ENCODE measurements at places on chromosomes 6 and 20.

- no peak for DNase-seq
Measured at GRCh38 chr6:159194421-159194820, 25.2 kb downstream of the FNDC1 start.

DNA sequence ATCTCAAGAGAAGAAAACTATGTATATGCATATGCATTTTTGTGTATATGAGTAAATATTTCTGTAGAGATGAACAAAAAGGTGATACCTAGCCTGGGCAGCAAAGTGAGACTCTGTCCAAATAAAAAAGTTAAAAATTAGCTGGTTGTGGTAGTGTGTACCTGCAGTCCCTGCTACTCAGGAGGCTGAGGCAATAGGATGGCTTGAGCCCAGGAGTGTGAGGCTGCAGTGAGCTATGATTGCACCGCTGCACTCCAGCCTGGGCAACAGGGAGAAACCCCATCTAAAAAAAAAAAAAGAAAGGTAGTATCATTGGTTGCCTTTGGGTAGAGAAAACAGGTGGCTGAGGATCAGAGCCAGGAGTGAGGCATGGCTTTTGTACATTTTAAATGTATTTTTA, 50.9 kb downstream of the KLHL31 start:
- DNase-seq, result no peak

- DNase-seq, result no peak
Measured at GRCh38 chr6:34284563-34285447, 36.0 kb upstream of the SMIM29 start.

GRCh38 chr6:143038833-143039232, 21.9 kb upstream of the AIG1 start:
- no peak for DNase-seq

DNA sequence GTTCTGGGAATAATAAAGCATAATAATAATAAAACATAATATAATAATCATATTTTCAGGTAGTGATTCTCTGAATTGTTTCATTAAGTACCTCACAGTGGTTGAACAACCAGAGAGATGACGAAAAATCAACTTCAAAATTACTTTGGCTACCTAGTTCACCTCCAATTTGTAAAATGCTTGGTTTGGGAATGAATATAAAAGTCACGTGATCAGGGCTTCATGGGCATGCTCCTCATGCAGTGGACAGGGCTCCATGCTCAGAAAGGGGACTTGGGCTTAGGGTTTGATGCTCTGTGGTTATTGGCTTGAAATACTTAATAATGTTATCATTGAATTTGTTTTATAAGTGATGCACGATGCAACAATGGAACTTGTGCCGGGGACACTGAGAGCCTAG, 58.2 kb downstream of the HAO1 start:
- no peak for DNase-seq

DNA sequence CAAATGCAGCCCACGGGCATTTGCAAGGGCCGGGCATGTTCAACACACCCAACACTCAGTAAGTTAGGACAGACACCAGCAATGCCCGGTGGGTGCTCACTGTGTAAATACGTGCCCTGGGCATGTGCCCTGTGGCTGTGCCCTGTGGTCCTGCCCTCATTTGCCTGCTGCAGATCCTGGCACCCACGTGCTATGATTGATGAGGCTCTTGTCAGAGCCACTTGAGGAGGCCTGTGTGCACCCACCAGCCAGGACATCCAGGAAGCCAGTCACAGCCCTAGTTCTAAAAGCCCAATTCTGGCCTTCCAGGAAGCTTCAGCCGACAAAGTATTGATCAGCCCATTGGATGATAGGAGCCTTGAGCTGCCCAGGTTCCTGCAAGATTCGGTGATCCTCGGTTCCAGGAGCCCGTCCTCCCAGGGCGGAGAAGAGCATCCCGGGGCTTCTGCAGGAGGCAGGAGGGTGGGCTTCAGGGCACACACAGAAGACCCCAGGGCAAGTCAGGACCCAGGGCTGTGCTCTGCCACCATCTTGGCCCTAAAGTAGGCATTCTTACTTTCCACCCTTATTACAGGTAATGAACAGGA, 223.9 kb downstream of the PREX1 start:
- DNase-seq, result no peak

DNA sequence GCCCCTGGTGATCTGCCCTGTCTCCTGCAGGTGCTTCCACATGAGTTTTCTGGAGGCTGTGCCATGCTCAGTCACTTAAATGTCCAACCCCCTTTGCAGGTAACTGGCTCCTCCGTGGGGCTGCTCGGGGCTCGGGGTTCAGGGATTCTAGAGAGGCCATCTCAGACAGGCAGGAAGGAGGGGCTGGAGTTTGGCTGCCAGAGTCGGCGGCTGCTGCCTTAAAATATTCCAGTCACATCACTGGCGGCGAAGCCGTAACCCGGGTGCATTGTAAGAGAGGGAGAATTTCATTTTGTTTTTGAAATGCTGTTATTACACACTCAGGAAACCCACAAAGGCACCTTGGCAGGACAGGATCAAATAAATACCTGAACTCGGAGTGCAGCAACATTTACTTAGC, 212.9 kb upstream of the PMEPA1 start:
- DNase-seq, result no peak

DNA sequence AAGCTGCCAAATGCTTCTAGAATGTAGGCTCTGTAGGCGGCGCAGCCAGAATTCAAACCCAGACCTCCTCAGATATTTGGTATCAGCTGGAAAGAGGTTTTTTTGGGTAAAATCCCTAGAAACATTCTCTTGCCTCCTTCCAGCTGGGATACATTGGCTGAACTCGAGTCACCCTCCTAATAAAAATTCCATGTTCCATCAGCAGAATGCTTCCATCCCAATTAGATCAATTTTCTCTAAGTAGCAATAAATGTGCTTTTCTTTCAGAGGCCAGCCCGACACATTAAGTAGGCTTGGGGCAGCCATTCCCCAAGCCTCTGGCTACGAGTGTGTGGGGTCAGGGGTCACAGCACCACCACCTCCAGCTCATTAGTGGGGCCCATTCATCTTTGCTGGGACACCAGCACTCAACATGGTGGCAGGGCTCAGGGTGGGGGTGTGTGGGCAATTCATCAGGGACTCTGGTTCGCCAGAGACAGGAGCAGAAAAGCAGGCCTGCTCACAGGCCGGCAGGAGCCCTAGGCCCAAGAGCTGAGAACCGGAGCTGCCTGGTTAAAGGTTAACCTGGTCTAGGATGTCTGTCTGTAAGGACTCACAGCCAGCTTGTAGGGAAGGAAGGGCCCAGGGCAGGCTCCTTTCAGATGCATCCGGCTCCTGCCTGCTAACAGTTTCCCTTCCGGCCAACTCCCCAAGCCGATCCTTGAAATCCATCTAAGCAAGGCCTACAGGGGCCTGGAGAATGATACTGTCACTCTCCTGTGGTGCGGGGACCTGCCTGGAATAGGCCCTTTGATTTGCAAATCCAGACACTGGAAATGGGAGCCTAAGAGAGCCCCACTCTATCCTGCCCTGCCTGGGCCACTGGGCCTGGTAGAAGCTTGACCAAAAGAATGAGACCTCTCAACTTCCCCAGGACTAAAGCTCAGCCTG, 159.1 kb upstream of the TOP1 start:
- DNase-seq, result no peak

GRCh38 chr6:148709577-148709976, 37.3 kb upstream of the UST start:
- no peak for DNase-seq

- no peak for DNase-seq
Measured at GRCh38 chr20:1938464-1939269, 43.5 kb downstream of the SIRPA start.

DNA sequence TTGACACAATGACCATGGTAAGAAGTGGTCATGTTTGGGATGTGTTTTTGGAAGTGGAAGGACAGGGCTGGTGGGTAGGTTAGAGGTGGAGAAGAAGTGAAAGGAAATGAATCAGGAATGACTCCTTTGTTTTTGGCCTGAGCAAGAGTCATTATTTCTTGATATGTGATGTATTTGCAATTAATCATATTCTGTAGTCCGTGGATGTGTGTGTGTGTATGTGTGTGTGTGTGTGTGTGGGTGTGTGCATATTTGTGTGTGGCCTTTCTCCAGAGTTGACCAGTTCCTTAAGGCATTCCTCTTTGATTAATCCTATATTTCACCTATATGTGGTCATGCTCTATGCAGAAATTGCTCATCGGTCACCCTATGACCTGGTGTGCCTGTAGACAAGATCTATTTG, 130.7 kb downstream of the UTRN start:
- DNase-seq, result no peak

DNA sequence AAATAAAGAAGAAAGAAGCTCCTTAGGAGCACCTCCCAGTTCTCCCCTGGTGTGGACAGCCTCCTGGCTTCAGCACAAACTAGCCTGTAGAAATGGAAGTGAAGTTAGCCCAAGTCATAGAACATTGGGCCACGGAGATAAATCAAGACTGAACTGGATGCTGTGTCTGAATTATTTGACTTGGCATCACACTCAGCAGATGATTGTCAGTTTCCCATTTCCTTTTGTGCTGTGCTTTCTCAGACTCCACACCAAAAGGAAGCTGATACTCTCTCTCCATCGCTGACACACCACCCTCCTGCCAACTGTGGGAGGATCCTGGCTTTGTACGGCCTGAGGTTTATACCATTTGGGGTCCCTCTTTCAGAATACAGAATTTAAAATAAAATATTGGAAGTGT, 209.8 kb downstream of the TFAP2A start:
- no peak for DNase-seq

DNA sequence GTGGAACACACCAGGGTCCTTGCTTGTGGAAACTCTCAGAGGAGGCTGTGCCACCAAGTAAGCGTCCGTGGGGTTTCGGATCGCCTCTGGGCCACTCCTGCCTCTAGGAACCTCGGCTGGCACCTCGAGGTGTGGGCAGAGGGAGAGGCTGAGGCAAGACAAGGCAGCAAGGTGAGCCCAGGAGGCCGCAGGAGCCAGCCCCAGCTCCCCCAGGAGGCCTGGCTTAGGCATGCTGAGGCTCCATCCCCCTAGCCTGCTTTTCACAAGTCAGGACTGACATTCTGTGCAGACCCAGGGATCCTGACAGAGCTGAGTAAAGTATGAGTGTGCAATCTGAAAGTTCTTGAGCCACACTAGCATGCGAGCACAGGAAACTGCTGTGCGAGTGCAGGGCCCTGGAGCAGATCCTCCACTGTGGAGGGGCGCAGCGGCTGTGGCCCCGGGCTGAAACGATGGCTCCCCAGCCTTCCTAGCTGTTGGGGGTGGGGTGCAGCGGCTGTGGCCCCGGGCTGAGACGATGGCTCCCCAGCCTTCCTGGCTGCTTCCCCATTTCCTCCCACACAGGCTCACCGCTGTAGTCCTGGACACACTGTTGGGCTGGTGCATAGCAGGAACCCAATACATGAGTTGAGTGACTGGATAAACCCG, 75.2 kb upstream of the CD93 start:
- DNase-seq, result no peak

GRCh38 chr6:139521338-139521737, 146.9 kb upstream of the CITED2 start:
- DNase-seq, result no peak

DNA sequence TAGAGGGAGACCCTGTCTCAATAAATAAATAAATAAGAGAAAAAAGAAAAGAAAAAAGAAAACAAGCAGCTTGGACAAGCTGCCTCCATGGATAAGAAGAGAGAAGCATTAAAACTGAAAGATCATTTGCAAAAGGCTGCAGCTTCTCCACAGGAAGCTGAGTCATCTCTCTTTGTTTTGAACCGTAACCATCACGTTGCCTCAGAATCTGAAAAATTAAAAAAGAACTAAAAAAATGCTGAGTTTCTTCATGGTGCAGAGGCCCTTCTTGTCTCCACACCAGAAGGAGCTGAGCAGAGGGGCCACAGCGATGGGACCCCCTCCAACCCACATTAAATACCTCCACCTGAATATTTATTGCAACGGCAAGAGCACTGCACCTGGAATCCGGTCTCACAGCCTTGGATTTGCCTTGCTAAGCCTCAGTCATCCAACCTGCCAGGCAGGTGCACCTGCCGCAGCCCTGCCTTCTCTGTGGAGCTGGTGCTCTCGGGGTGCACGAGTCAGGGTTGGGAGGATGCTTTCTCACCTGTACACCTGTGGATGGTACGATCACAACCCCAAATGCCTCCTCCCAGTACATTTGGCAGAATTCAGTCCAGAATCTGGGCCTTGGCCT, 28.1 kb downstream of the TOX2 start:
- peak; percentile 76 for DNase-seq

GRCh38 chr20:21936261-21936660, 230.8 kb downstream of the PAX1 start:
- no peak for DNase-seq

DNA sequence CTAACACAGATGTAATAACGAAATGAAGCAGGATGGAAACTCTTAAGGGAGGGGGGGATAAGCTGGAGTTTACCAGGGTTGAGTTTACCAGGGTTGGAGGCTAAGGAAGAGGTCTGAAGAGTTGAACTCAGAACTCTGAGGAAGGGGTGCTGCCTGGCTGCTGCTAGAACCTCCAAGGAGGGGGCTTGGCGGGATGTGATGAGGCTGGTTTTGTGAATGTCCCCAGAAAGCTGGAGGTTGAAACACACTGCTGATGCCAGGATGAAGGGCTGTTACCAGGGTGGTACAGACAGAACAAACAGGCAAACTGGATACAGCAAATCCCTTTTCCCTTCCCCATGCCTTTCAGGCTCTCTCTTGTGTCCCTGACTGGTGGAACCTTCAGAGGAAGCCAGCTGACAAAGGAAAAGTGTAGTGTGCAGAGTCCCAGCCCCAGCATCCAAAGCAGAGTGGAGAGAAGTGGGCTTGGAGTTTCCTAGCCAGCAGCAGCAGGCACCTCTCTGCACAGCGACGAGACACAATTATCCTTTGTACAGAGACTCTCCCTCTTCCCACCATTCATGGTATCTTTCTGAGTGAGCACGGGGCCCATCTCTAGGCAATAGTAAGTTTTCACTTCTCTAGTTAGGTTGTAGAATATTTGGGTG, 23.7 kb downstream of the UBE2V1 start:
- DNase-seq, result no peak

- DNase-seq, result no peak
Measured at GRCh38 chr6:43011207-43011606, 2.5 kb downstream of the MEA1 start.

- DNase-seq, result no peak
Measured at GRCh38 chr6:91097364-91097763, 510.5 kb upstream of the MAP3K7 start.

- no peak for DNase-seq
Measured at GRCh38 chr20:1254254-1254653, 11.8 kb upstream of the SNPH start.

DNA sequence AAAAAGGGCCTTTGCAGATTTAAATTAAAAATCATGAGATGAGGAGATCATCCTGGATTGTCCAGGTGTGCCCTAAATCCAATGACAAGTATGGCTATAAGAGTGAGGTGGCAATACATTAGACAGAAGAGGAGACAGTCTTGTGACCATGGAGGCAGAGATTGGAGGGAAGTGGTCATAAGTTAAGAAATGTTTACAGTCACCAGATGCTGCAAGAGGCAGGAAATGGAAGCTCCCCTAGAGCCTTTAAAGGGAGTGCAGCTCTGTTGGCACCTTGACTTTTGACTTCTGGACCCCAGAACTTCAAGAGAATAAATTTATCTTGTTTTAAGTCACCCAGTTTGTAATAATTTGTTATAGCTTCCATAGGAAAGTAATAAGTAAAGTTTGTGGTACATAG, 61.1 kb downstream of the HMGN3 start:
- no peak for DNase-seq

- no peak for DNase-seq
Measured at GRCh38 chr20:38345643-38346042, 639 bp upstream of the LBP start.

GRCh38 chr6:133743621-133744020, 145.3 kb upstream of the TCF21 start:
- no peak for DNase-seq

- no peak for DNase-seq
Measured at GRCh38 chr6:16783509-16783908, 22.2 kb upstream of the ATXN1 start.
